Peyer's patch (tissue), 4 donors: ENCODE measurements at places on chromosomes 6 and 20.

DNA sequence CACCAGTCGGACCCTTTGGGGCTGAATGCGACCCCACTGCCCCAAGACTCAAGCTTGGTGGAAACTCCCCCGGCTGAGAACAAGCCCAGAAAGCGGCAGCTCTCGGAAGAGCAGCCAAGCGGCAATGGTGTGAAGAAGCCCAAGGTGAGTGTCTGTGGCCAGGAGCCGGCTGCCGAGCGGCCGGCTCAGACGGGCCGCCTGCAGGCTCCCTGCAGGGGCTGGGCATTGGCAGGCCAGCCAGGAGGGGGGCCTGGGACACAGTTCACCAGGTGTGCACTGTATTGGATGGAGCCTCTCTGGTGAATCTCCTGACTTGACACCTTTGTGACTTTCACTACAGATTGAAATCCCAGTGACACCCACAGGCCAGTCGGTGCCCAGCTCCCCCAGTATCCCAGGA, 6.0 kb downstream of the PCIF1 start:
- DNase-seq = no peak

DNA sequence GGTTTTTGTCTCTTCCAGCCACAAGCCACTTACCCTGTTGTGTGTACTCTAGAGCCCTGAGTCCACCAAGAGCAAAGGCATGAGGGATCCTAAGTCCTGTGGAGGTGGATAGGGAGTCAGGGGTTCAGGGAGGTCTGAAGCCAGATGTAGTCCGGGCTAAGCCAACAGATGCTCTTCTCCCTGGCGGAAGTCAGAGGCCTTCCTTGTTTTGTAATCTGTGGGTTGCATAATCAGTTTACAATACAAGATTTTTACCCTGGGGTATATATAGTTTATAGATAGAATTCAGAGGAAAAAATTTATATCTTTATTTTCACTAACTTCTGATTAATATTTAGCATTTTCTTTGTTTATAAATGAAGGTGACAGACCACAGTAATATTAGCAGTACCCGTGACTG, 9.2 kb downstream of the LAMP5 start:
- no peak for DNase-seq

DNA sequence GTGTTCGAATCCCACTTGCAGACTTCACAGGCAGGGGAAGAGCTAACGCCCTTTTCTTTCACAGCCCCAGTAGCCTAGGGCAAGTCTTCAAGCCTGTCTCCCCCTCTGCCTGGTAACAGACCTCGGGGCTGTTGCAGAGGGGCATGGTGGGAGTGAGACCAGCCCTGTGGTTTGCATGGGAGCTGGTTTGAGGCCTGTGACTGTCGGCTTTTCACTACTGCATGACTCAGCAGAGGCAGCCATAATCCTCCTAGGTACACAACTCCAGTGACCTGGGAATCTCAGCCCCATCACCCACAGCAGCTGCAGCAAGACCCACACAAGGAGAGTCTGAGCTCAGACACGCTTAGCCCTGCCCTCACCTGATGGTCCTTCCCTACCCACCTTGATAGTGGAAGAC, 55.3 kb upstream of the POPDC3 start:
- no peak for DNase-seq

DNA sequence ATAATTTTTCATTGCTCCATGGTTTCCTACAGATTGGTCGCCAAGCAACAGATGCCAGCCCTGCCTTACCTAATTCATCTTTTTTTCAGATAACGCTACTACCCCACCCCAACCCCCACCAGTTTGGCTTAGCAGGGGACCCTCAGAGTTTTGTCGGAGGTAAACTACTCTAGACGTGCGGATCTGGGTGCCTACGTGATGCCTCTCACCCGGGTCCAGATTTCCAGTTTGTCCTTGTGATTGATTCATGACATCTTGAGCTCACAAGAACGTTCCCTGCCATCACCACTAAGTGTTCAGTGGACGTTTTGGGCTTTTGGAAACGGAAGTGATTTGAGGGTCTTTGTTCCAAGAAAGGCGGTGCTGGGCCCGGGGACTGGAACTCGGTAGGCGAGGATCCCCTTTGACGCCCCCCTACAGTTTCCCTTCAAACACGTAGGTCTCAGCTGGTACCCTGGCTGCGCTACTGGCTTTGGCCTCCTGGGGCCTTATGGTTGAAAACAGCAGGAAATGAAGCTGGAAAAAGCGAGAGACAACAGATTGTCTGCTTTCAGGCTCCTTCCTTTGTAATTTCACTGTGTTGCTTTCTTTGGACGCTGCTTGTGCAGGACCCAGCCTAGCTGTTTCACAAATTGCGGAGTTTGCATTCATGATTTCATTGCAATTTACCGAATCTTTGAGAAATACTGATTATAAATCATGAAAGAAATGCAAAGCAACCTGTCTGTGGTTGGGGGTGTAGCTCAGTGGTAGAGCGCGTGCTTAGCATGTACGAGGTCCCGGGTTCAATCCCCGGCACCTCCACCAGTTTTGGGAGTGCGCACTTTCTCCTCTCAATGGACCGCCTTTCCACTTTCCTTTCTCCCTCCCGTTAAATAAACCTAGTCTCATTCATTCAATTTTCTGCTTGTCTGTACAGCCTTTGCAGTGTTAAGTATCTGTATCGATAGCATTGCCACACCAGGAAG, 81.0 kb downstream of the GPX5 start:
- DNase-seq = no peak
